ENCODE measurements at places on chromosomes 1 and 21. TPM values are rescaled to one million over a fixed set of nuclear protein-coding genes. Genes with fewer than 3 reads are reported as not detected.

The PYHIN1 gene
- not detected for total RNA-seq

The FCER1G gene
- total RNA-seq = not detected

DNA sequence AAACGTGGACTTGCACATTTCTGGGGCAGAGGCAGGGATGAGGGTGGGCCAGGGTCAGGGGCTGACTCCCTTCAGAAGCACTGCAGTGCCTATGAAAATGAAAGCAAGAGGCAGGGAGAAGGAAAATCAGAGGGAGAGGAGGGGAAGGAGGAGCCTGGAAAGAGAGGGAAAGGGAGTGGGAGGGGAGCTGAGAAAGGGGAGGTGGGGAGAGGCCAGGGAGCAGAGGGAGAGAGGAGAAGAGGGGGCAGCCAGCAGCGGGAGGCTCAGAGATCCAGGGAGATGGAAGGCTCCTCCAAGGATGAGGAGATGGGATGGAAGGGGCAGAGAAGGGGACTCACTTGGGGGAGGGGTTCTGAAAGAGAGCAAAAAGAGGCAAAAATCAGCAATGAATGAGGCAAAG, 96.3 kb upstream of the KLHDC7A start:
- DNase-seq = no peak

The BSND gene
- total RNA-seq = not detected

The SYCP1 gene
- total RNA-seq = not detected
